IMR-90 (cell line): ENCODE measurements at places on chromosomes 11 and 22. TPM values are rescaled to one million over a fixed set of nuclear protein-coding genes. Genes with fewer than 3 reads are reported as not detected.

DNA sequence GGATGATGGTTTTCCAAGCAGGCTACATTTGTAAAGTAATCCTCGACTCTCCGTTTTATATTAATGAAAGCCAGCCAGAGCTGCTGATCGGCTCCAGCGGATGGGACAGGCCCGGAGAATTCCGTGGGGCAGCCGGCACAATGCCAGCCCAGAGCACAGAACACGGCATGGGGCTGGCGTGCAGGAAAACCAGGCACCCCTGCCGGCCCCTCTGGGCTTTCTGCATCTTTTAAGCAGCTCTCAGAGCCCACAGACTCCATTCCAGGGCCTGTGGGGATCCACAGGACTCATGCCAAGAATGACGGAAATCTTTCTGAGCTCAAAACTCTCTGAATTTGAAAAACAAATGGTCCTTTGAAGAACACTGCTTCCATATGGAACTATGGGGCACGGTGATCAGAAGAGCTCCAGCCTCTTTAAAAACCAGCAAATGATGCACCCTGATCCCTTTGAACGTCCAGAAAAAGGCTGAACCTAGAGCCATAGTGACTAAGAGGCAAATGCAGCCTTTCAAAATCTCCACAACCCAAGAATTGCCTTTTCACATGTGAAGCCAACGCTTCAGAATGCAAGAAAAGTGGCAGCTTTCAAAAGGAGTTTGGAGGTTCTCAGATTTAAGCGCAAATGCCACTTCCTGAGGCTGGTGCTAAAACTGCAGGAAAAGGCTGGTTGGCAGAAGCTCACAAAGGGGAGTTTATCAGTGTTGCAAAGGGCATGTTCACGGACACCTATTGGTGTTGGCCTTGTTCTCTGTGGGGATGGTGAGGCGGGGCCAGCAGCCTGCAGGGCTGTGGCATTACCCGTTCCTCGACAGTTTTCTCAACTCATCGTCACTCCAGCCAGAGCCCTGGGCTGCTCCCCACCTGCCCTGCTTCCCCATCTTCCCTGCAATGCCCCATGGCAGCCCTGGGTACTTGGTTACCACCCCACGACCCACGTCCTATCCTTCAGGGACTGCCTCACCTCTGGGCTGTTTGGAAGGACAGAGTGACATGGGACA lies 212.5 kb downstream of the CTTN start:
- H3K36me3 ChIP-seq = no peaks in the 10 kb centered on the region
- no peak overlapping the region for H3K4me3 ChIP-seq
- no peaks in the 10 kb centered on the region for H3K27me3 ChIP-seq

DNA sequence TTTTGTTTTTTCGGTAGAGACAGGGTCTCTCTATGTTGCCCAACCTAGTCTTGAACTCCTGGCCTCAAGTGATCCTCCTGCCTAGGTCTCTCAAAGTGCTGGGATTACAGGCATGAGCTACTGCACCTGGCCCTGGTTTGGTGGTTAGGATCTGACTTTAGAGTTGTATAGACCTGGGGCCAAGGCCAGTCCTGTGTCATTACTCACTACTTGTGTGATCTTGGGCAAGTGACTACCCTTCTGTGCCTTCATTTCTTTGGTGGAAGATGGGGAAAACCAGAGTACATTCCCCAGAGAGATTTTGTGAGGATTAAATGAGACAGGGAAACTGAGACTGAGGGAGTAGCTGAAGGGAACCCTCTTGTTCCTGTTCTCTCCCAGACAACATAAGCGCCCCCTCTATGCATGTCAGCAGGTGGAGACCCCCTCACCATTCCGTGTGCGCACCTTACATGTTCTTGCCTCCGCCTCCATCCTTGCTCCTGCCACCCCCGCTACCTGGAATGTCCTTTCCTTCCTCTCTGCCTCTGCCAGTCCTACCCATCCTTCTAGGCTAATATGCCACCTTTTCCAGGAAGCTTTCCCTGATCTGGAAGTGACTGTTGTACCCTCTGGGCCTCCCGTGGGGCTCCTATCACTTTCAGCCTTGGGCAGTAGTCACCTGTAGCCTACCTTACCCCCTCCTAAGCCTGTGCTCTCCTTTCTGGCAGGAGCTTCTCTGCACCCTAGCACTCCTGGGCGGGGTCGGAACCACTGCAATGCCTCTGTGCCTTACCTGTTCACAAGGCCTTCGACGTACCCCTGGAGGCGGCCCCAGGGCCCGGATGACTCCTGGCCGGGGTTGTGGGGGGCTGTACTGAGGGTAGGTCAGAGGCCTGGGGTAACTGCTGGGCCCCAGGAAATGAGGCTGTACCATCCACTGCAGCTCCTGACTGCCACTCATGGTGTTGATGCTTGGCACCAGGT lies 3.9 kb downstream of the FOSL1 start:
- H3K27ac ChIP-seq = peak overlapping the region; percentile 28
- H3K36me3 ChIP-seq = peaks cover 46% of the 10 kb centered on the region
- peak overlapping the region; percentile 98; the same call in 1 of the 2 replicates for H3K4me3 ChIP-seq
- peaks cover 35% of the 10 kb centered on the region for H3K4me1 ChIP-seq
- DNase-seq = no peak

- no peaks in the 10 kb centered on the region for H3K36me3 ChIP-seq
- H3K4me3 ChIP-seq = no peak overlapping the region
- no peaks in the 10 kb centered on the region for H3K27me3 ChIP-seq
- H3K4me1 ChIP-seq = no peaks in the 10 kb centered on the region
- H3K27ac ChIP-seq = no peak overlapping the region
Measured at GRCh38 chr11:25615841-25616240, 716.1 kb upstream of the ANO3 start.

- H3K4me1 ChIP-seq = peaks cover 4% of the 10 kb centered on the region; the same call in 1 of the 2 replicates
- no peak overlapping the region for H3K4me3 ChIP-seq
- H3K27me3 ChIP-seq = no peaks in the 10 kb centered on the region
- no peaks in the 10 kb centered on the region for H3K36me3 ChIP-seq
- H3K27ac ChIP-seq = no peak overlapping the region
- DNase-seq = no peak
Measured at GRCh38 chr11:95599959-95600586, 189.5 kb downstream of the FAM76B start.

DNA sequence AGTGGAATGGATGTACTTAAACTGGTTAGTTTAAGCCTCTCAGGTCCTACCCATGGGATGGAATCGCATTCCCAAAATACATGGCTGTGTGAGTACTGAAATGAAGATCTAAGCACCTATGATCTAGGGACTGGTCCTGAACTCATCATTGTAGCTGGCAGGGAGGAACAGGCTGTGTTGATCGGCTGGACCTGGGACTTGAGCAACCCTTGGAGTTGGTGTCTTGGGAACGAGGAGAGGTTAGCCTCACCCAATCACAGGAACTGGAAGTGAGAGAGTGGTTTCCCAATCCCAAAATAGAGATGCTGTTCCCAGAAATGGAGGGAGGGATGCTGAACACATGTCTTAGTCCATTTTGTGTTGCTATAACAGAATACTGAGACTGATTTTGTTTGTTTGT lies 16.4 kb upstream of the ASCC2 start:
- no peaks in the 10 kb centered on the region for H3K36me3 ChIP-seq
- H3K27me3 ChIP-seq = peaks cover 14% of the 10 kb centered on the region
- no peaks in the 10 kb centered on the region for H3K4me1 ChIP-seq
- H3K27ac ChIP-seq = no peak overlapping the region
- no peak for DNase-seq
- no peak overlapping the region for H3K4me3 ChIP-seq

GRCh38 chr22:36966851-36967540 lies 52.3 kb downstream of the TST start:
- no peaks in the 10 kb centered on the region for H3K36me3 ChIP-seq
- H3K27me3 ChIP-seq = peaks cover 34% of the 10 kb centered on the region
- H3K4me1 ChIP-seq = no peaks in the 10 kb centered on the region
- H3K4me3 ChIP-seq = no peak overlapping the region
- DNase-seq = no peak
- H3K27ac ChIP-seq = no peak overlapping the region

GRCh38 chr11:126929179-126930061 lies 71.2 kb downstream of the KIRREL3 start:
- H3K36me3 ChIP-seq = no peaks in the 10 kb centered on the region
- H3K4me3 ChIP-seq = no peak overlapping the region
- H3K4me1 ChIP-seq = peaks cover 21% of the 10 kb centered on the region
- H3K27ac ChIP-seq = peak overlapping the region; percentile 49; the same call in 1 of the 2 replicates
- peak; percentile 84 for DNase-seq

- no peaks in the 10 kb centered on the region for H3K36me3 ChIP-seq
- no peak overlapping the region for H3K27ac ChIP-seq
- DNase-seq = peak; percentile 72
- no peaks in the 10 kb centered on the region for H3K27me3 ChIP-seq
- H3K4me3 ChIP-seq = no peak overlapping the region
- peaks cover 14% of the 10 kb centered on the region for H3K4me1 ChIP-seq
Measured at GRCh38 chr11:126815111-126815510, 185.5 kb downstream of the KIRREL3 start.

DNA sequence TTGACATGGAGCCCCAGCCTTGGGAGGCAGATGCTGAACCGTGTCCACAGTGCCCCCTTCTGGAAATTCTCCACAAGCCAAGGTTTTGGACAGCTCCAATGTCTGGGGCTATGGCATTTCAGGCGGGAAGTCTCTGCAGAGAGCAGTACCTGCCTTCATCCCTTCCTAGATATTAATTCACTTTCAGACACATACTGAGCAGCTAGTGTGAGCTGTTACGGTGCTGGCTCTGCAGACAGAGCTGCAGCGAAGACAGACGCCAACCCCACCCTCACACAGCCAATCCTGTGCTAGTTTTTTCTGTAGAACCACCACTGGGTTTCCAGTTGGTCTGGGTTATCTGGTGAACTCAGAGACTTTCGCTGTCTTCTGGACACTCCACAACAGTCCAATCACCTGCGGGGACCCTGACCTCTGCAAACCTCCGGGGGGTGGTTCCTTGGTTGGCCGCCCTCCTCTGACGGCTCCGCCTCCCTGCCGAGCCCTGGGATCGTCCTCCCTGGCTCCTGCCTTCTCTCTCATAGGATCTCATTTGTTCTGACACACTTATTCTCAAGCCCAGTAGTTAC lies 9.1 kb downstream of the LMF2 start:
- no peak overlapping the region for H3K4me3 ChIP-seq
- H3K27ac ChIP-seq = no peak overlapping the region
- H3K27me3 ChIP-seq = peaks cover 4% of the 10 kb centered on the region
- H3K4me1 ChIP-seq = no peaks in the 10 kb centered on the region

Gene WT1
- not detected in 2 replicates for total RNA-seq

Gene CST6
- 0.28 and 0.54 TPM in 2 replicates for total RNA-seq

Gene GGTLC3
- not detected in 2 replicates for total RNA-seq
